ENCODE measurements at places on chromosomes 1 and 21.

DNA sequence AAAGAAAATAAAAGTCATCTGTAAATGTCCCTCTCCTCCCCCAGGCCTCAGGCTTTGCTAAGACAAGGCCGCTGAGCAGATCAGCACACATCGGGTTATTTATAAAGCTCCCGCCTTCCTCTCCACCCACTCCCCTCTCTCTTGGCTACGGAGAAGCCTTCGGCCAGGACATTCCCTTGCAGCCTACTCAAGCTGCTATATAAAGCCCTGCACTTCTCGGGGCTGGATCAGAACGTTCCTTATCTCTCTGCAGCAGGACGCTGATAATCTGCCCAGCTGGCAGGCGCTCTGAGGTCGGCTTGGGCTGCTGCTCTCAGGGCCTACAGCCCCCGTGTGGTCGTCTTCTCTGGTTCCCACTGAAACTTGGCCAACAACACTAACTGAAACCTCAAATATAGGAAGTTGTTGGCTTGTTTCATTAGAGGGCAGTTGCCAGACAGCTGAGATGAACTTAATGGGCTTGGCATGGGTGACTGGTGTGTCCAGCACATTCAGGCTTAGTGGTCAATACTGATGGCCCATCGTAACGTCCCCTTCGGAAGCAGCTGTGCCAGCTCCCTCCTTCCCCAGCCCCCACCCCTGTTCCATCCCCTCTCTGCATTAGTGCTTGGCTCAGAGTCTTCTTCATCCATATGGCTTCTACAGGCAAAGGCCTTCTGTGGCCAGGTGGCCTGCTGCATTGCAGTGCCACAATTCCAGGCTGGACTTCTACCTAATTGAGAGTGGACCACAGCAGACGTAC is 64.6 kb downstream of the IER5 start:
- peak; percentile 87 for DNase-seq

DNA sequence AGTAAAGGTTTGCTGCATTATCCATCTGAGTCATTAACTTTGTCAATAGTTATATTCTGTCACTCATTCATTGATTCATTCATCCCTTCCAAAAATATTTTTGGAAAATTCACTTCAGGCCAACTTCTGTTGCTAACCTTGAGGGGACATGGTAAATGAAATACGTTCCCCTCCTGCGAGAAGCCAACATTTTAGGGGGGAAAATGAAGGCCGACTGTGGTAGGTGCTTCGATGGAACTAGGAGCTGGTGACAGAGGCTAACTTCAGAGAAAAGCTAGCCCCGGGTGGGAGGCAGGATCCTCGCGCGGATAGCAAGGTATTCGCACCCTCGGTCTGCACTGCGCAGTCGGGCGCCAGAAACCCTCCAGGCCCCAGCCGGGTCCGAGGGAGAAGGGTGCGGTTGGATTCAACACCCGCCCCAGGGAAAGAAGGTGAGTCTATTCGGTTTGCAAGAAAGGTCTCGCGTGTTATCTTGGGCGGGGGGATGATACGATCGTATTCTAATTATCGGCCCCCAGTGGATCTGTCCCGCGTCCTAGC is 646 bp upstream of the RRP15 start:
- DNase-seq, result no peak

DNA sequence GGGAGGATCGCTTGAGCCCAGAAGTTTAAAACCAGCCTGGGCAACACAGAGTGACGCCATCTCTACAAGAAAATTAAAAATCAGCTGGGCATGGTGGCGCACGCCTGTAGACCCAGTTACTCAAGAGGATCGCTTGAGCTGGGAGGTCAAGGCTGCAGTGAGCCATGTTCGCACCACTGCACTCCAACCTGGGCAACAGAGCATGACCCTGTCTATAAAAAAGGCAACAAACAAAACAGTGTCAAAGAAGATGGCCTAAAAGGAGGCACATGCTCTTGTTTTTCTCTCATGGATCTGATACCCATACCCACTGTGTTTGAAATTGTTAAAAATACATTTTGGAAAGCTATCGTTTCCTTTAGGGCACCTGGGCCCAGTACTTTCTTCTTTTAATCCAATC is 191.7 kb downstream of the SLC45A1 start:
- no peak for DNase-seq

GRCh38 chr21:45118099-45118498 is 43.7 kb downstream of the ADARB1 start:
- DNase-seq, result no peak

- DNase-seq, result no peak
Measured at GRCh38 chr1:154423304-154423987, 18.3 kb downstream of the IL6R start.

- DNase-seq, result peak; percentile 22
Measured at GRCh38 chr1:175481126-175482070, 262.0 kb downstream of the TNR start.

GRCh38 chr21:42063571-42064521 is 7.3 kb upstream of the UMODL1 start:
- DNase-seq, result peak; percentile 34

GRCh38 chr1:66452982-66453381 is 81.0 kb upstream of the SGIP1 start:
- DNase-seq, result no peak

GRCh38 chr1:41046347-41046775 is 24.8 kb upstream of the SLFNL1 start:
- no peak for DNase-seq

GRCh38 chr1:164723296-164723798 is 164.4 kb downstream of the PBX1 start:
- no peak for DNase-seq
